ENCODE measurements at places on chromosomes 16 and 17.

GRCh38 chr17:41680426-41681040 lies 8.2 kb upstream of the EIF1 start:
- no peak for DNase-seq

DNA sequence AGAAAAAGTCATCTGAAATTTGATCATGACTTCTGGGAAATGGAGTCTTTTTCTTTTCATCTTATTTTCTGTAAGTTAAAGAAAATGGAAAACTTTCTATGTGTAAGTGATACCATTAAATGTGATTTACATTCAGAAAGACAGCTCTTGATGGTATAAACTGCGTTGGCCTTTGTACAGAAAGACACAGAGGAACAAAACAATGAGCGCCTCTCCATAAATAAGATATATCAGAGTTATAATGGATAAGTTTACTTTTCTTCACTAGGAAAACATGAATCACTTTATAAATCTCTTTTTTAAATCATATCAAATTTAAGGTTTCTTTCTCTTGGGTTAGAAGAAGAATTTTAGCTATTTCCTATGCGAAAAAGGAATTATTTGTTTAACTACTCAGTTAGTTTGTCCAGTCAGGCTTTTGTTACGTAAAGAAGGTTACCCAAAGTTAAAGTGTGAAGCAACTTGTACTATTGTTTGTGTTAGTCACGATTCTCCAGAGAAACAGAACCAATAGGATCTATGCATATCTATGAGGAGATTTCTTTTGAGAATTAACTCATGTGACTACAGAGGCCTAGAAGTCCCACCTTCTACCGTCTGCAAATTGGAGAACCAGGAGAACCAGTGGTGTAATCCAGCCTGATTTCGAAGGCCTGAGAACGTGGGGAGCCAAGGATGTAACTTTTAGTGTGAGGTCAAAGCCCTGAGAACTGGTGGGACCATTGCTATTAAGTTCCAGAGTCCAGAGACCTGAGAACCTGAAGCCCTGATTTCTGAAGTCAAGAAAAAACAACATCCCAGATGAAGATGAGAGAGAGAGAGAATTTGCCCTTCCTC lies 295.4 kb upstream of the KCNJ16 start:
- DNase-seq = no peak

- DNase-seq = no peak
These were observed 16.3 kb upstream of the BCAR1 start for GRCh38 chr16:75267631-75268264.

GRCh38 chr16:534135-534534 lies 6.6 kb downstream of the CAPN15 start:
- no peak for DNase-seq
